GM12891 (cell line): ENCODE measurements at places on chromosomes 11 and 22.

GRCh38 chr11:6298605-6299004, 21.7 kb downstream of the CAVIN3 start:
- DNase-seq, result no peak

- DNase-seq, result no peak
Measured at GRCh38 chr22:40637183-40638150, 948 bp upstream of the MRTFA start.

DNA sequence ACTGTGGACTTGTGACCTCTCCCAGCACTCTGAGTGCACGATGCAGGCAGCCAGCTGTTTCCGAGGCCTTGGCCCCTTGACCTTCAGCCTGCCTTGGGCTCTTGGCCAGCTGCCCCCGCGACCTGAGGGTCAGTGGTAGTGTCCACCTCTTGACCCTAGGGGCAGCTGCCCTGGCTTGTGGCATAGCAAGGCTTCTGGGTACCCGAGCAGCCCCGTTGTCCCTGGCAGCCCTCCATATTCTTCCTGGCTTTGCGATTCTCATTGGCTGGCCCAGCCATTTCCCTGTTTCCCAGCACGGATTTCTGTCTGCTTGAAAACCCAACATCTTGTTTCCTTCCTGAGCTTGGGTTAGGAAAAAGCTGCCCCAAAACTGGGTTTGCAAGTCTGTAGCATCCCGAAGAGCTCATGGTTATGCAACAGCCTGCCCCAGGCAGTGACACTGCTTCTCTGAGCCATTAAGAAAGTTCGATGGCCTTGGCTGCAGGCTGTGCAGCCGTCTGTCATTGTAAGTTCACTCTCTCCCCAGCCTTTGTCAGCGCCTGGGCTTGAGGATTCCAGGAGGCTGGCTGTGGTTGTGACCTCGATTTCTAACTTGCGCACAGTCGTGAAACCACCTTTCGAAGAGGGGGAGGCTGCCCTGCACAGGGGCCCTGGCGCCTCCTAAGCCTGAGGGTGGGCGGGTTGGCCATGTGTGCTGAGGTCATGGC, 48.8 kb downstream of the FBLN1 start:
- DNase-seq, result no peak

- no peak for DNase-seq
Measured at GRCh38 chr11:70126494-70126893, 48.4 kb downstream of the ANO1 start.

DNA sequence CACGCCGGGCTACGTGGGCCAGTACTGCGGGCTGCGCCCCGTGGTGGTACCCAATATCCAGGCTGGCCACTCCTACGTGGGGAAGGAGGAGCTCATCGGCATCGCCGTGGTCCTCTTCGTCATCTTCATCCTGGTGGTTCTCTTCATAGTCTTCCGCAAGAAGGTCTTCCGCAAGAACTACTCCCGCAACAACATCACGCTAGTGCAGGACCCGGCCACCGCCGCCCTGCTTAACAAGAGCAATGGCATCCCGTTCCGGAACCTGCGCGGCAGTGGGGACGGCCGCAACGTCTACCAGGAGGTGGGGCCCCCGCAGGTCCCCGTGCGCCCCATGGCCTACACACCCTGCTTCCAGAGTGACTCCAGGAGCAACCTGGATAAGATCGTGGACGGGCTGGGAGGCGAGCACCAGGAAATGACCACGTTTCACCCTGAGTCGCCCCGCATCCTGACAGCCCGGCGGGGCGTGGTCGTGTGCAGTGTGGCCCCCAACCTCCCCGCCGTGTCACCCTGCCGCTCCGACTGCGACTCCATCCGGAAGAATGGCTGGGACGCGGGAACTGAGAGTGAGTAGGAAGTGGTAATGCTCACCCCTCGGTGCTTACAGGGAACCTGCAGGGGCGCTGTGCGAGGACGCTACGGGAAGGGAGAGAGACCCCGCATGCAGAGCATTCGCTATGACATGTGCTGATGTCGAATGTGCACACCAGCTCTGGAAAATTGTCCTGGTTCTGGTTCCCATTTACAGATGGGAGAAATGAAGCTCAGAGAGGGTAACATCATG, 86.4 kb upstream of the MTNR1B start:
- no peak for DNase-seq

- no peak for DNase-seq
Measured at GRCh38 chr11:26227301-26227746, 104.6 kb upstream of the ANO3 start.
